Neural progenitor cell (in vitro differentiated cells): ENCODE measurements at places on chromosomes 11 and 22.
A peak's percentile ranks its signal among the peaks of the same experiment; 100 is the strongest.

DNA sequence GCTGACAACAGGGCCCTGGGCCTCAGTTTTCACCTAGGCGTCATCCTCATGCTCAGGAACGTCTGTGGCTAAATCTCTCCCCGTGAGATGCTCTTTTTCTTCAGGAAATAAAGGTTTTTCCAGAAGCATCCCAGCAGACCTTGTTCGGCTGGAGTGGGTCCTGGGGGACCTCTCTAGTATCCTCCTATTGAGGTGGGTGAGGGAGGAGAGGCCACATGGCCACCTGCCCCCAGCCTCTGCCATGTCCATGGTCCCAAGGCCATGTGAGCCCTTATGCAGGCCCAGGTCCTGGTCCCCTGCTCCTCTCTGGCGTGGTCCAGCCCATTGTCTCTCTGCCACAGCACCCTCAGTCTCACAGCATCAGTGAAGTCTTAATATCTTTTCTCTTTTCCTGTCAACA is 22.0 kb downstream of the ALG12 start:
- DNase-seq = no peak

- peak; percentile 37 for DNase-seq
Measured at GRCh38 chr22:22767876-22768602, 119.6 kb upstream of the IGLL5 start.

DNA sequence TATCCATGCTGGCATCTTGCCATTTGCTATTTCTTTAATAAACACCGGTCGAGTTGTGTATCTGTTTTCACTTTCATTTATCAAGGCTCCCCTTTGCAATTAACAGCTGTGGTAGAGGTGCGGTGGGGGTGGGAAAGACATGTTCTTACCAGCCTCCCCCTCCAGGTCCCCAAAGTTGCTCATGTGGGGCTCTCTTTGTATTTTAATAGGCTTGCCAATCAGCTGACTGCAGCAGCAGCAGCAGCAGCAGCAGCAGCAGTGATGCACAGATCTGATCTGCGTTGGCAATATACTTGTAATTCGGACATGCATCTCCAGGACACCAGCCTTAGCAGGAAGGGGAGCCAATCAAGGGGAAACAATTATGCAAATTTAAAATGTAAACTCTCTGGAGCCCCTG is 40.3 kb upstream of the E2F8 start:
- no peak for DNase-seq

- no peak for DNase-seq
Measured at GRCh38 chr11:123286761-123287160, 91.7 kb upstream of the CLMP start.

DNA sequence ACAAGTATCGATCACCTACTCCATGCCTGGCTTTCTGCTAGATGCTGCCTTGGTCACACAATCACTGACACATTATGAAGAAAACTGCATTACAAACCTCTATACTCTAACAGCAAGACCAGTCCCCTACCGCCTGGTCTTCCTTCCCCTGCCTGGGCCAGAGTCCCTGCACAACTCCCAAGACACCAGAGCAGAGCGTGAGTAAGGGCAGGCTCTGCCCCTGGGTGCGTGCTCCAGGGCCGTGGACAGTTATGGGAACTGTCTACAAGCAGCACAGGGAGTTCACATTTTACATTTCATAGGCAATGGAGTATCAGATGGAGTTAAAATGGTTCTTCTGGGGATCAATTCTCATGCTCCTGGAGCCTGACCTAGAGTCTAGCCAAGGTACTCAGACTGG is 6.5 kb downstream of the FZD4 start:
- no peak for DNase-seq

DNA sequence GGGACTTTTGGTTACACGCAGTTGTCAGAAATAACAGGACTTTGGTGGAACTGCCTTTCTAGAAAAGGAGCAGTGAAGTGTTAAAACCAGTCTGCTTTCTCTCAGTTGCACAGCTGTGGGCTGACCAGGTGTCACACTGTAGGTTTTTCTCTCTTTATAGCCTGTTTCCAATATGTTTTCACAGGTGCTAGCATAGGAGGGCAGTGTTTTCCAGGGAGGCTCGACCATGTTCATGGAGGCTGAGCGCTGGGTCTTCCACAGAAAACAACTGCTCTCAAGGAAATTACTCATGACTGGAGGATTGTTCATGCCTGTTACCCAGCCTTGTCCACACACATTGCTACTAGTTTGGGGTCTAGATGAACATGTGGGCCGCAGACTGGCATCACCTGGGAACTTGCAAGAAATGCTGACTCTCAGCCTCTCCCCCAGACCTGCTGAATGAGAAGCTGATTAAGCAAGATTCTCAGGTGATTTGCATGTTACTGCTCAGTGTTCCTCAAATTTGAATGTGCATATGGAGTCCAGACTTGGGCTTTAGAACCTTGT is 157.7 kb downstream of the MAML2 start:
- DNase-seq = no peak

DNA sequence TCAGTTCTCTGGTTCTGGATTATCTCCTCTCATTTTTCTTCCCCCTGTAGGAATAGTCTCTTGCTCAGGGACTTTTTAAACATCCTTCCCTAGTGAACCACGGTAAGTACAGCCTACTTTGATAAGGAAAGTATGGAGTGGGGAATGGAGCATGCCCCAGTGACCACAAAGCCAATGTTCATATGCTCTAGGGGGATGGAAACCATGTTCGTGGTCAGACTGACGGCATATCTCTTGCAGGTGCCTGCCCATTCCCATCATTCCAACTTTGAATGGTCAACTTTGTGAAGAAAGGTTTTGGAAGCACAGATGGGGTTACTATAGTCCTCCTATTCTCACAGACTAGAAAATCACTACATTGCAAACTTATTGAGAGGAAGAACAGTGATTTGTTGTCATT is 332.5 kb upstream of the NCAM1 start:
- DNase-seq = no peak

- DNase-seq = no peak
Measured at GRCh38 chr11:35049859-35050531, 89.0 kb upstream of the CD44 start.

DNA sequence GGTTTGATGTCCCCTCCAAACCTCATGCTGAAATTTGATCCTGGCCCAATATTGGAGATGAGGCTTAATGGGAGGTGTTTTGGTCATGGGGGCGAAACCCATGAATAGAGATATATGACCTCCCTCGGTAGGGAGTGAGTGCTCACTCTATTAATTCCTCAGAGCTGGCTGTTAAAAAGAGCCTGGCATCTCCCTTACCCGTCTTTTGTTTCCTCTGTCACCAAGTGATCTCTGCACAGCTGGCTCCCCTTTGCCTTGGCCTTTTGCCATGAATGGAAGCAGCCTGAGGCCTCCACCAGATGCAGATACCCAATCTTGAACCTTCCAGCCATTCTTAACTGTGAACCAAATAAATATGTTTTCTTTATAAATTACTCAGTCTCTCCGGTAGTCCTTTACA is 4.5 kb upstream of the CCDC81 start:
- DNase-seq = no peak

- DNase-seq = peak; percentile 28
Measured at GRCh38 chr22:37160027-37160426, 10.3 kb upstream of the IL2RB start.

- no peak for DNase-seq
Measured at GRCh38 chr11:83285151-83285770, 906 bp downstream of the CCDC90B start.

- DNase-seq = peak; percentile 91
Measured at GRCh38 chr11:120172054-120172911, 34.4 kb upstream of the TRIM29 start.

DNA sequence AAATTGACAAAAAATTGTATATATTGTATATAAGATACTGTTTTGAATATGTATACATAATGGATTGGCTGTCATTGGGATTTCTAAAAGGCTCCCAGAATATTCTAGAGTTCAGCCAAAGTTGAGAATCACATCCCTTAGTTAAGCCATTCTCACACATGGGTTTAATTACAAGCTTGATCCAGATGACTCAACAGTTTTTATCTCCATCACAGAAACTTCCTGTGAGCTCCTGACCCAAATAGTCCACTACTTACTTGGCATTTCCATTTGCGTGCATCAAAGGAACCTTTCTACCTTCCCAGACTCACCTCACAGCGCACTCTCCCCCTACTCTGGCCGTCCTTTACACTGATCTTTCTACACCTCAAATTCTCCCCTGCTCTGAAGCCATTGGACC is 184.8 kb upstream of the ARHGAP20 start:
- no peak for DNase-seq
